ENCODE measurements at places on chromosomes 2 and 18.

- no peak for DNase-seq
These were observed 72.0 kb upstream of the ODC1 start for GRCh38 chr2:10520154-10520553.

- DNase-seq: no peak
These were observed 4.4 kb upstream of the EXOC6B start for GRCh38 chr2:72830273-72830672.

DNA sequence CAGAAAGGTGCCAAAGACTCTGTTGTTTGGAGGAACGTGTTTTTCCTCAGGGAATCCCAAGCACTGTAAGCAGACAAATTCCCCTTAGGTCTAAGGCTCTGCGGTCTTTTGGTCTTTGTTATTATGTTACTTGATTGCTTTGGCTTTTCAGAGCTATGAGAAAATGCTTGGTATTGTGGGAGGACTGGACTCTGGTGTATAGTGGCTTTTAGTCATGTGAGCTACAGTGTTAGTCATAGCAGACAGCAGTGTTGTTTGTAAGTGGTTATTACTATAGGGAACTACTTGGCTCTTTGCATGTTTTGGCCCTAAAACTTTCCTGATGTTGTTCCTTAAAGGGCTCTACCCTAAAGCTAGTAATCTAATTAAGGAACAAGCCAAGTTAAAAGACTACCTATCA lies 956.2 kb upstream of the LRATD1 start:
- DNase-seq: no peak

DNA sequence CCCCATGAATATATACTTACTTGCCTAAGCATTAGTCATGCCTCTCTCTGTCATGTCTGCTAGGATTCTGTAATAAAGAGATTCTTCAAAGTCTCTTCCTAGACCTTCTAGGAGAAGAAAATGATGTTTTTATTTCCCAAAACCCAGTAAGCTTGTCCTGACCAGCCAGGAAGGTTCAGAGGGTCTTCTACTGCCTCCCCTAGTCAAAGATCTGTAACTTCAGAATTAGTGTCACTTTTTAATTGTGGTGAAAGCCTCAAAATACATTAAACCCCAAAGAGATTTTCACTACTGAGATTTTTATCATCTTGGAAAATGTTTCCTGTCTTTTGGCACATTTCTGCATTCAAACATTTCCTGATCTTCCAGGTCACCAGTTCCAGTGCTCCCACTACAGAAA lies 232.9 kb upstream of the STK17B start:
- DNase-seq: no peak

GRCh38 chr2:10359246-10359645 lies 56.5 kb downstream of the HPCAL1 start:
- no peak for DNase-seq

GRCh38 chr2:75608684-75609333 lies 37.8 kb upstream of the MRPL19 start:
- peak; percentile 46 for DNase-seq
